Breast epithelium (tissue), 4 donors: ENCODE measurements at places on chromosomes 11 and 22.
A peak's percentile ranks its signal among the peaks of the same experiment; 100 is the strongest.

GRCh38 chr22:29531419-29531818 lies 22.1 kb downstream of the THOC5 start:
- no peaks in the 10 kb centered on the region for H3K4me1 ChIP-seq
- no peak for DNase-seq
- no peak overlapping the region for H3K4me3 ChIP-seq
- no peak overlapping the region for H3K27ac ChIP-seq
- H3K27me3 ChIP-seq, result no peaks in the 10 kb centered on the region

DNA sequence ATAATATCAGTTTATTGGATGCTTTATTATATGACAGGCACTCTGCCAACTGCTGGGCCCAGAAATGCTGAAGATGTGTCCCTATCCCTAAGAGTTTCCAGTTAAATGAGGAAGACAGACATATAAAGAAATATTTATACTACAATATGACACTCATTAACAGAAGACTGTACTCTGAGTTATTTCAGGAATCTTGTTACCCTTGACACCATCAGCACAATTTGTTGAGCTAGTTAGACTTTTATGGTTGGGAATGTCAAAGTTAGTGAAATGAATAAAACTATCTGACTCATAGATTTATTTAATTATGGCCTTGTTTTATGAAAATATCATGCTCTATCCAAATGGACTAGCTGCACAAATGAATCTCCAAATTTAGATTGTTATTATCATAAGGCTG lies 25.6 kb upstream of the MSANTD4 start:
- H3K4me3 ChIP-seq, result no peak overlapping the region
- H3K36me3 ChIP-seq, result no peaks in the 10 kb centered on the region
- H3K27ac ChIP-seq, result no peak overlapping the region
- no peaks in the 10 kb centered on the region for H3K27me3 ChIP-seq
- DNase-seq, result no peak
- H3K4me1 ChIP-seq, result no peaks in the 10 kb centered on the region

GRCh38 chr11:91804042-91804441 lies 420.6 kb upstream of the FAT3 start:
- H3K4me3 ChIP-seq, result no peak overlapping the region
- no peak overlapping the region for H3K27ac ChIP-seq
- no peak for DNase-seq
- H3K36me3 ChIP-seq, result no peaks in the 10 kb centered on the region
- no peaks in the 10 kb centered on the region for H3K4me1 ChIP-seq

- no peak overlapping the region for H3K27ac ChIP-seq
- H3K36me3 ChIP-seq, result no peaks in the 10 kb centered on the region
- H3K27me3 ChIP-seq, result no peaks in the 10 kb centered on the region
- no peak overlapping the region for H3K4me3 ChIP-seq
- no peaks in the 10 kb centered on the region for H3K4me1 ChIP-seq
These were observed 32.4 kb downstream of the CREB3L1 start for GRCh38 chr11:46309814-46310259.

DNA sequence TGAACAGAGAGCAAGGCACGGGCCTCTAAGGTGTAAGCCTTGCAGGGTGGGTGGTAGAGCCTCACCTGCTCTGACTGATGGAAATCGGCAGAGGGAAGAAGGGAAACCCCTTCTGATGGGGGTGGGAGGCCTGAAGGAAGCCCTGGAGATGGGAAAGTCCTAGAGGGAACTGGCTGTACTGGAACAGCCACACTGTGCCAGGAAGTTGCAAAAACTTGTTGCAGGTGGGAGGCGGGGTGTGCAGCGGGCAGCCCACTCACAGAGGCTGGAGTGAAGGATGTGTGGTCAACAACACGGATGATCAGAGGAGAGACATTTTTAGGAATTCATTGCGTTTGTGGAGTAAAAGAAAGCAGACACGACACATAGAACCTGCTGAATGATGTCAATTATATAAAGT lies 91.3 kb downstream of the ZC3H12C start:
- no peak overlapping the region for H3K4me3 ChIP-seq
- no peaks in the 10 kb centered on the region for H3K36me3 ChIP-seq
- H3K4me1 ChIP-seq, result no peaks in the 10 kb centered on the region
- no peak overlapping the region for H3K27ac ChIP-seq
- H3K27me3 ChIP-seq, result no peaks in the 10 kb centered on the region
- no peak for DNase-seq

- H3K27me3 ChIP-seq, result no peaks in the 10 kb centered on the region
- DNase-seq, result peak; percentile 39
- H3K36me3 ChIP-seq, result no peaks in the 10 kb centered on the region
- H3K4me3 ChIP-seq, result no peak overlapping the region
- no peak overlapping the region for H3K27ac ChIP-seq
- peaks cover 10% of the 10 kb centered on the region for H3K4me1 ChIP-seq
These were observed 39.7 kb upstream of the TH start for GRCh38 chr11:2211113-2211971.

GRCh38 chr22:43375951-43376455 lies 32.8 kb upstream of the SCUBE1 start:
- H3K27me3 ChIP-seq, result no peaks in the 10 kb centered on the region
- no peaks in the 10 kb centered on the region for H3K36me3 ChIP-seq
- H3K4me3 ChIP-seq, result no peak overlapping the region
- no peaks in the 10 kb centered on the region for H3K4me1 ChIP-seq
- no peak for DNase-seq
- no peak overlapping the region for H3K27ac ChIP-seq

- H3K27me3 ChIP-seq, result no peaks in the 10 kb centered on the region
- DNase-seq, result no peak
- H3K4me3 ChIP-seq, result no peak overlapping the region
- H3K27ac ChIP-seq, result no peak overlapping the region
These were observed 20.0 kb upstream of the NUCB2 start for GRCh38 chr11:17256512-17256911.

- DNase-seq, result no peak
- H3K4me1 ChIP-seq, result no peaks in the 10 kb centered on the region
- H3K4me3 ChIP-seq, result no peak overlapping the region
- H3K36me3 ChIP-seq, result no peaks in the 10 kb centered on the region
These were observed 69.0 kb upstream of the LDLRAD3 start for GRCh38 chr11:35874751-35875450.

GRCh38 chr11:10500757-10501684 lies 40.0 kb downstream of the RNF141 start:
- no peak for DNase-seq
- H3K27me3 ChIP-seq, result no peaks in the 10 kb centered on the region
- no peaks in the 10 kb centered on the region for H3K4me1 ChIP-seq
- H3K4me3 ChIP-seq, result no peak overlapping the region
- H3K36me3 ChIP-seq, result no peaks in the 10 kb centered on the region

DNA sequence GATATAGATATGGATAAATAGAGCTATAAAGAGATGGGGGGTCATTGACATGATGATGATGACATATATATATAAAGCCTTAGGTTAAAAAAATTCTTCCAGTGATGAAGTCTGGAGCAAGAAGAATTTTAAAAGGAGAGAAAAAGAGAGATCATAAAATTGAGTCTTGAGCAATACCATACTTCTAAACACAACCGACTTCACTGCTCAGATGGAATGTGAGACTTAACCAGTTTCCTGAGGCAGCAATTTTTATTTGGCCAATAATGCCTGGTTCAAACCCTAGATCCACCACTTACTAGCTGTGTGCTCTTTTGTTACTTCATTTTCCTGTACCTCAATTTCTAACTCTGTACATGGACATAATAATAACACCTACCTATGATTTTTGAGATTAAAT lies 229.5 kb downstream of the TTC28 start:
- no peak overlapping the region for H3K27ac ChIP-seq
- H3K36me3 ChIP-seq, result no peaks in the 10 kb centered on the region
- no peaks in the 10 kb centered on the region for H3K4me1 ChIP-seq
- no peaks in the 10 kb centered on the region for H3K27me3 ChIP-seq
- H3K4me3 ChIP-seq, result no peak overlapping the region

- H3K27me3 ChIP-seq, result no peaks in the 10 kb centered on the region
- H3K27ac ChIP-seq, result no peak overlapping the region
- H3K4me3 ChIP-seq, result no peak overlapping the region
- DNase-seq, result peak; percentile 75
These were observed 168.7 kb downstream of the EFCAB6 start for GRCh38 chr22:43643387-43643786.

DNA sequence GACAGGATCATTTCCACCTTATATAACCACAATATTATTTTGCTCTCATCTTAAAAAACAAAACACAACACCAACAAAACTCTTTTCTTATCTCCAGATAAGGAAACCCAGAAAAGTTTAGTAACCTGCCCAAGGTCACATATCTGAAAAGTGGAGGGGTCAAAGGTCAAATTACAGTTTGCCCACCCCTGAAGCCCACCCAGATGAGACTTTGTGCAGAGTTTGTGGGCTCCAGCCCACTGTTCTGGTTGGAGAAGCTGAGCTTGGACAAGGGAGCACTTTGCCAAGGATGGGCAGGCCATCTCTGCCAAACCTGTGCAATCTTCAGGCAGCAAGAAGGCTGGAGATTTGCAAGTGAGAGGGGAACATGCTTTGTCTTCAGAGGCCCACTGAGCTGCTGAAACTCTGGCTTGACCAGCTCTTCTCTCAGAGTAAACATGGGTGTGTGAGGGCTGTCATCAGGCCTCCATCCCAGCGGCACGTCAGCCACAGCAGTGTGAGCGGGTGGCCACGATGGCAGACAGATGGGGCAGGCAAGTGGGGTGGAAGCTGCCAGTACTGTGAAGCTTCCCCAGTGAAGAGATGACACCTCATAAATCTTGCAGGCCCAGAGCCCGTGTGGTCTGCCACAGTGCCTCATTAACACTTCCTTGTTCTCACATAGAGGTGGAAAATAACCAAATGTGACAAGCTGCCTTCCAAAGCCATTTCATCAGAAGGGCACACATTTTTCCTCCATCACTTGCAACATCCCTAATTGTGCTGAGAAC lies 111.8 kb downstream of the CCDC81 start:
- H3K4me3 ChIP-seq, result no peak overlapping the region
- H3K27me3 ChIP-seq, result no peaks in the 10 kb centered on the region
- no peak for DNase-seq
- H3K27ac ChIP-seq, result no peak overlapping the region

GRCh38 chr11:17077240-17077519 lies 287 bp downstream of the RPS13 start:
- H3K36me3 ChIP-seq, result no peaks in the 10 kb centered on the region
- H3K27me3 ChIP-seq, result no peaks in the 10 kb centered on the region
- peak overlapping the region; percentile 88 for H3K4me3 ChIP-seq
- peaks cover 9% of the 10 kb centered on the region for H3K4me1 ChIP-seq
- peak overlapping the region; percentile 98 for H3K27ac ChIP-seq
- DNase-seq, result no peak

- no peak for DNase-seq
- no peaks in the 10 kb centered on the region for H3K27me3 ChIP-seq
- no peak overlapping the region for H3K4me3 ChIP-seq
- no peaks in the 10 kb centered on the region for H3K36me3 ChIP-seq
- peak overlapping the region; percentile 90 for H3K27ac ChIP-seq
These were observed 11.9 kb downstream of the DUSP8 start for GRCh38 chr11:1560002-1560648.

DNA sequence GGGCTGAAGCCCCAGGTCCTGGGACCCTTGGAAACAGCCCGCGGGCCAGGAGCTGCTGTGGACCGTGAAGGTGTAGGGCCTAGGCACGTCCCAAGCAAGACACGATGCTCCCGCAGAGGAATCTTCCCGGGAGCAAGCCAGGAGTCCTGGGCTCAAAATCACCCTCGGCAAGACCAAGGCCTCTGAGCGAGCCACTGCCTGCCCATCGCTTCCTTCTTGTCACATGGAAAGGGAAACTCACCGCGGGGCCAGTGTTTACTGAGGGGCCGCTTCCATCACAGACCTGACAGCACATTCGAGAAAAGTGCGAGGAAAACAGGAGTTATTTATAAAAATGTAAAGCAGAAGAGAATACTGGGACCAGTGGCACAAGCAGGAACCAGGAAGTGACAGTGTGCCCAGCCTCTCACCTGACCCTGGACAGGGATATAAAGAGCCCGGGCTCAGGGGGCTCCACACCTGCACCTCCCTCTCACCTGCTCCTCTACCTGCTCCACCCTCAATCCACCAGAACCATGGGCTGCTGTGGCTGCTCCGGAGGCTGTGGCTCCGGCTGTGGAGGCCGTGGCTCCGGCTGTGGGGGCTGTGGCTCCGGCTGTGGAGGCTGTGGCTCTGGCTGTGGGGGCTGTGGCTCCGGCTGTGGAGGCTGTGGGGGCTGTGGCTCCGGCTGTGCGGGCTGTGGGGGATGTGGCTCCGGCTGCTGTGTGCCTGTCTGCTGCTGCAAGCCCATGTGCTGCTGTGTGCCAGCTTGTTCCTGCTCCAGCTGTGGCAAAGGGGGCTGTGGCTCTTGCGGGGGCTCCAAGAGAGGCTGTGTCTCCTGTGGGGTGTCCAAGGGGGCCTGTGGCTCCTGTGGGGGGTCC lies at the start of gene KRTAP5-5:
Gene KRTAP5-5, plus strand, starts transcription at position 450 of the 860 bp plus-strand sequence. Its CDS starts 66 bp downstream, at position 516.
- H3K27me3 ChIP-seq, result peaks cover 41% of the 10 kb centered on the region
- H3K4me3 ChIP-seq, result no peak within 1 kb of the TSS
- no peaks in the 10 kb centered on the region for H3K4me1 ChIP-seq
- no peaks in the 10 kb centered on the region for H3K36me3 ChIP-seq
- H3K27ac ChIP-seq, result no peak within 1 kb of the TSS
- no peak for DNase-seq

GRCh38 chr11:95795627-95796295 lies 5.5 kb downstream of the CEP57 start:
- no peak overlapping the region for H3K4me3 ChIP-seq
- DNase-seq, result no peak
- H3K4me1 ChIP-seq, result no peaks in the 10 kb centered on the region
- no peak overlapping the region for H3K27ac ChIP-seq

DNA sequence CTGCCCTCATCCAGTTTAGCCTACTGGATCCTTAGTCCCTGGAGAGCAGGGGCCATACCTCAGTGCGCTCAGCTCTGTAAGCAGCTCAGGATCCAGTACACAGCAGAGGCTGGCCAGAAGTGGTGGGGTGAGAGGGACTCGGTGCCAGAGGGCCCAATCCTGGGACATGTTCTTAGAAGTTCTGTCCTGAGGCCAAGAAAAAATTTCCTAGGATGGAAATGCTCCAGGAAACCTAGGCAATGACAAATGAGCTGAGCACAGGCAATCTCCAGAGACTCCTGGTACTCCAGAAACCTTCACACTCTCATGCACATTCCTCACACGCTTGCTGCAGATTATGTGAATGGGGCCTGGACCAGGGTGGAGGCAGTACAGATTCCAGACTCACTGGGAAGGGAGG lies 89.6 kb downstream of the SERGEF start:
- no peak overlapping the region for H3K27ac ChIP-seq
- no peaks in the 10 kb centered on the region for H3K4me1 ChIP-seq
- H3K4me3 ChIP-seq, result no peak overlapping the region
- no peaks in the 10 kb centered on the region for H3K27me3 ChIP-seq
- no peaks in the 10 kb centered on the region for H3K36me3 ChIP-seq
- no peak for DNase-seq

DNA sequence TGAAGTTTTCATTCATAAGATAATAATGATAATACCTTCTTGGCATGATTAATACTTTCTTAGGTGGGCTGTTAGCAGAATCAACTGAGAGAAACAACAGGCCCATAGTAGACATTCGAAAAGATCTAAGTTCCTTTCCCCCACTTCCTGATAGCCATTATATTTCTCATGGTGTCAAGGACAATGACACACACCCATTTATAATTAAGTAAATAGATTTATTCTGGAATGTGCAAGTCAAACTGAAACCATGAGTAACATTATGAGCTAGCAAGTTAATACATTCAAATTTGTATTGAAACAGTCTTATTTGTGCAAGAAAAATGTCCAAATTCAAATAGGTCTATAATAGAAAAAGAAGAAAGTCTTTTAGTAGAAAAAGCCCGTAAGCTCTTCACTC lies 301.1 kb downstream of the GUCY1A2 start:
- no peak overlapping the region for H3K27ac ChIP-seq
- no peak overlapping the region for H3K4me3 ChIP-seq
- H3K4me1 ChIP-seq, result no peaks in the 10 kb centered on the region
- H3K36me3 ChIP-seq, result no peaks in the 10 kb centered on the region
- H3K27me3 ChIP-seq, result no peaks in the 10 kb centered on the region

- DNase-seq, result no peak
- peaks cover 88% of the 10 kb centered on the region for H3K27me3 ChIP-seq
- H3K27ac ChIP-seq, result peak overlapping the region; percentile 71
- H3K4me1 ChIP-seq, result peaks cover 4% of the 10 kb centered on the region
- H3K4me3 ChIP-seq, result peak overlapping the region; percentile 48
These were observed 3.7 kb downstream of the ALX4 start for GRCh38 chr11:44306052-44306917.
